Left renal pelvis (tissue), 4 donors: ENCODE measurements at places on chromosomes 5 and 9. TPM values are rescaled to one million over a fixed set of nuclear protein-coding genes. Genes with fewer than 3 reads are reported as not detected.
A peak's percentile ranks its signal among the peaks of the same experiment; 100 is the strongest.

The HMMR gene
- polyA plus RNA-seq: 28.8 TPM

- DNase-seq: no peak
These were observed 194.7 kb downstream of the SPATA31D1 start for GRCh38 chr9:82183181-82183860.

- no peak for DNase-seq
These were observed 69.0 kb upstream of the SNX2 start for GRCh38 chr5:122705851-122706250.

The TSSK1B gene
- polyA plus RNA-seq: not detected

DNA sequence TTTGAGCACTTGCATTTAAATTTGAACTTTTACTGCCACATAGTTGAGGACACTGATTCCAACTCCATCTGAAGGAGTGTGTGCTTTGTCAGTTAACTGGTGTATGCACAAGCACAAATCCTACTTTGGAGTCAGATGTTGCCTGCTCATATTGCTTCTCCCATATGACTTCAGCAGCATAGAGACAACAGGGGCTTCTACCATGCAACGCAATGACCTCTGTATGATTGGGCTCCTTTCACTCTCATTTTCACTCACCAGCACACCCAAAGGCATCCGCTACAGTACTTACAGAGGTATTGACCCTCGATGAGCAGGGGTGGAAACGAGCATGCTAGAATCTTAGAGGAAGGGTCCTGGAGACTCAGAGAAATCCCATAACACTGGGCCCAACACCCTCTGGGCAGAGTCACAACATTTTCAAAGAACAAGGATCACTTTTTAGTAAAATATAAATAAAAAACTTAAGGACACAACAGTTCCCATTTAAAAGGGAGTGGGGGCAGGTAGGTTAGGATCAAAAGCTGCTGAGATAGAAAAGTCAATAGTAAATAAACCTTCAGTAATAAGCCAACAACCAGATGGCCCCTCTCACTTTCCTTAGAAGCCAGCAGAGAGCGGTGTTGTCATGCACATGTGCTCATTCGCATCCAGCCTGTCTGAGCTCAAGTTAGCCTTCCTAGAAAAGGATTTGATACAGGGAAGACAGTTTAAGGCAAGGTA lies 203.8 kb downstream of the SNCAIP start:
- peak; percentile 51 for DNase-seq

DNA sequence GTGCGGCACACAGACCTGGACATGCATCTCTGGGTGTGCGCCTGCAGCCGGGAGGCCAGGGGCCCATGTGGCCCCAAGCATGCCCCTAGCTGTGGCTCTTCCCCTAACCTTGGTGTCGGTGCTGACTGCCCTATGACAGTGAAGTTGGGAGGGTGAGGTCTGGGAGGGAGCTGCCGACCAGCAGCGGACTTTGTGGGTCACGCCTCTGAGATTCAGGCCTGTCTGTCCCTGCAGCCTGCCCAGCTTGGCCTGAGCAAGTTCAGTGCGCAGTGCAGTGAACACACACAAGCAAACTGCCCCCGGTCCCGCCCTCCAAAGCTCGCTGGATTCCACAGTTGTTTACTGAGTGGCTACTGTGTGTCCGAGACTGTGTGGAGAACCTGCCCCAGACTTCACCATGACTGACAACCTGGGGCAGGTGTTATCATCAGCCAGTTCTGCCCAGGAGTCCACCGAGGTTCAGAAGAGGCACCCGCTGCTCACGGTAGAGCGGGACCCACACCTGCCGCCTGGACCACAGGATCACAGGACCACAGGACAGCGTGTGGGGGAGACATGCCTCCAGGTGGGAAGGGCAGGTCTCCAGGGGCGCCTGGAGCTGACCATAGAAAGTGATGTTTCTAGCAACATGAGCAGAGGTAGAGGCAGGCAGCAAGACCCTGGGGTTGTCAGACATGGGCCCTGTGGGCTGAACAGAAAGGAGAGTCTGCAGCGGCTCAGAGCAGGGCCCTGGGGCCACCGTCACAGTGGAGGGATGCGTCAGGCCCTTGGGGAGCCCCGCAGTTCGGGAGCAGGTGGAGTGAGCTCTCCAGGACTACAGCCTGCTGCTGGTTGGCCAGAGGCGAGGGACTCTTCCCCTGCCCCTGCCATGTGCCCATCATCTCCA lies 105.1 kb downstream of the PHF2 start:
- no peak for DNase-seq

DNA sequence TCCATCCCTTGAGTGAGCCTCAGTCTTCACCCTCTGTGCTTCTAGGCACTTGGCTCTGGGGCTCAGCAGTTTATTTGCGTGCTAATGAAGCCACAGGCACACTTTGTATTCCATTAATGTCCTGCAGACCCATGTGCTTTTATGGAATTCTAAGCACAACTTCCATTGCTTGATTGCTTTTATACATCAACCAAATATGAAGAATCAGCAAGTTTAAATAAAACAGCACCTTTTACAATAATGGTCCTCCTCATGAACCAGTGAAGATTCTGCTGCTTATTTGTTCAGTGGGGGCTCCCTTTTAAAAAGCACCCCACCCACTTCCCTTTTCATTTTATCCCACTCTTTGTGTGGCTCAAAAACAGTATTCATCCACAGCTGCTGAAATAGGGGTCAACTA lies 60.2 kb downstream of the DCP2 start:
- no peak for DNase-seq

The WNK2 gene
- polyA plus RNA-seq: 10.3 TPM

The RORB gene
- polyA plus RNA-seq: 0.24 TPM

The PCDHGA8 gene
- 0.47 TPM for polyA plus RNA-seq

- no peak for DNase-seq
These were observed 157.3 kb downstream of the DAB2IP start for GRCh38 chr9:121808781-121809180.

DNA sequence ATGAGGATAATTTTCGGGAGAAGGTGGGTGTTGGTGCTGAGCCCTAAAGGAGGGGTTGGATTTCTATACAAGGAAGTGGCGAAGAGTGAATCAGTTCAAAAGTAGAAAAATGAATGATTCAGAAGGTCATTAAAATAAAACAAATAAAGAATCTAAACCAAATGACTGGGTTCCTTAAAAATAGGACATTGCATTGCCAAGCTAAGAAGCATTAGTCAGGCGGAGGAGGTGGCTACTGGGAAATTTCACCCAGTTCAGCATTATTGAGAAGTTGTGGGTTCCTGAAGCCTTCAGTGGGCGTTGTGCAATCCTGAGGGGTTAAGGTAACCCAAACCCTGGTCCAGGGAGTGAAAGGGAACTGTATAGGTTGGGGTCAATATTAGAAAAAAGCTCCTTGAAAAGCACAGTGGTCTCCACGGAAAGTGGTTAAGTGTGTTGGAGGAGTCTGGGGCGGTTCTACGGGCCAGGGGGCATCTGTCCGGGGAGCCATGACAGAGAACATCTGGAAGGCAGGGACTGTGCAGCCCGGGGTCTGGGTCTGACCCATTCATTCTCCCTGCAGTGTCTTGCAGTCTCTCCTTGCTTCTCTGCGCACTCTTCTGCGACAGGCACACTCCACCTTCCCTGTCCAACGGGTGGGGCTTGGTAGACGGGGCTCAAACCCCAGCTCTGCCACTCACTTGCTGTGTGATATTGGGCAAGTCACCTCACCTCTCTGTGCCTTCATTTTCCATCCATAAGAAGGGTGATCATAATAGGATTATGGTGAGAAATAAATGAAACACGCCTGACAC lies 27.6 kb upstream of the DUSP1 start:
- no peak for DNase-seq

- no peak for DNase-seq
These were observed 14.8 kb downstream of the PCDHGC5 start for GRCh38 chr5:141503681-141504080.

GRCh38 chr5:143177263-143177983 lies 226.1 kb downstream of the NR3C1 start:
- DNase-seq: no peak

The GARIN3 gene
- polyA plus RNA-seq: not detected

- DNase-seq: no peak
These were observed 19.5 kb downstream of the TTC33 start for GRCh38 chr5:40736103-40736875.
